NCI-H446 treated with DMSO at 0.1 percent for 48 hours (cell line): ENCODE measurements at places on chromosomes 13 and 19.

DNA sequence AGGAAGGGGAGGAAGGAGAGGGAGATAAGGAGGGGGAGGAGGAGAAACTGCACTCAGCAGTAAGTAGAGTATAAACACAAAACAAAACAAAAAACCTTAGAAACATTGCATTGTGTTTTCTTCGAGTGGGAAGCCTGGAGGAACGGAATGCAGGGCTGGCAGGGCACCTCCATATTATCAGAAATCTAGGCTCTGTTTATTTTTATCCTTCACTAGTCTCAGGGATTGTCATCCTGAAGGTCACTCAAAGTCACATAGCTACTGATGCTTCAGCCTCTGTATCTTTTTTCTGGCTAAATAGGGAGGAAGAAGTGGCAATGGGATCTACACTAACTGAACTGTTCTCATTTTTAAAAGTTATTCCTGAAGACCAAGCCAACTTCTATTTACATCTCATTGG lies 467.8 kb downstream of the KCTD12 start:
- DNase-seq, result no peak

GRCh38 chr13:110339975-110340550 lies 33.0 kb downstream of the COL4A2 start:
- DNase-seq, result no peak

DNA sequence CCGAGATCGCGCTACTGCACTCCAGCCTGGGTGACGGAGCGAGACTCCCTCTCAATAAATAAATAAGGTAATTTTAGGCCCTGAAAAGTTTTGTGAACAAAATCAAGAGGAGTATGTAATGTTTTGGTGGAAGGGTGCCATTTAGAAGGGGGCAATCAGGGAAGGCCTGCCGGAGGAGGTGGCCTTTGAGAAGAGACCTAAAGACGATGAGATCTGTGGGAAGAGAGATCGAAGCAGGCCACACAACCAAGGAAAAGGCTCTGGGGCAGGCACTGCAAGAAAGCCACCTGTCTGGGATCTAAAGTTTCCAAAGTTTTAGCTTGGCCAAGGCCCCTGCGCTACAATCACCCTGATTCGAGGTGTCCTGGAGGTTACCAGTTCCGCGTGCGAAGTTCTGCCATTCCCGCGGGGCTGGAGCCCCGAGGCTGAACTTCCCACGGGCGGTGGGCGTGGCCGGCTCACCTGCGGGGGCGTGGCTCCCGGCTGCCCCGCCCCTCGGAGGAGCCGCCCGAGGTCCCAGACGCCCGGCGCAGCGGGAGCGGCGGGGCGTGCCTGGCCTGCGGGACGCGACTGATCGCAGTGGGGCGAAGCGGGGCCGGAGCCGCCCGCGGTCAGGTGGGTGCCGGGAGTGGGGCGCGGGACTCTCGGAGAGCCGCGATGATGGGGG lies at the start of gene KLC3:
KLC3 (plus strand) TSS at position 519 of the 667 bp plus-strand sequence. CDS start 4,792 bp downstream, outside the sequence.
- no peak for DNase-seq

DNA sequence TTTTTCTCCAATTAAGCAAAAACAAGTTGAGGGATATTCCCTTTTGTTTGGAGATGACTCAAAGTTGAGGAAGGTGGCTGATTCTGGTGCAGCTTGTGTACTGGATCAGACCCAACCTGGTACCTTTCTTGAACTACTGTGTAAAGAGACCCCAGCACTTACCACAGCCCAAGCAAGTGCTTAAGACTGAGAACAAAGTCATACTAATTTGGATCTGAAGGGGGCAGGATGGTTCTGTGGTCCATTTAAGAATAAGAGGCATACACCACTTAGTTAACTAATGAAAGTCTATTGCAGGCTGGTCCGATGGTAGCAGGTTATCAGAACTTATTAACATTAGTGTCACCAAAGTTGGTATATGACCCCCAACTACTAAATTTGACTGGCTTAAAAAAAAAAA lies 6.3 kb downstream of the THSD1 start:
- no peak for DNase-seq

DNA sequence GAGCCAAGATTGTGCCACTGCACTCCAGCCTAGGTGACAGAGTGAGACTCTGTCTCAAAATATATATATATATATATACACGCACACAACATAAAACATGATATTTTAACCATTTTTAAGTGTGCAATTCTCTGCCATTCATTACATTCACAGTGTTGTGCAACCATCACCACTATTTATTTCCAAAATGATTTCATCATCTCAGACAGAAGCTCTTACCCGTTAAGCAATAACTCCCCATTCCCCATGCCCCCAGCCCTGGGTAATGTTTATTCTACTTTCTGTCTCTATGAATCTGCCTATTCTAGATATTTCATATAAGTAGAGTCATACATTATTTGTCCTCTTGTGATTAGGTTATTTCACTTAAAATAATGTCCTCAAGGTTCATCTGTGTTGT lies 20.3 kb downstream of the WDR88 start:
- DNase-seq, result no peak

DNA sequence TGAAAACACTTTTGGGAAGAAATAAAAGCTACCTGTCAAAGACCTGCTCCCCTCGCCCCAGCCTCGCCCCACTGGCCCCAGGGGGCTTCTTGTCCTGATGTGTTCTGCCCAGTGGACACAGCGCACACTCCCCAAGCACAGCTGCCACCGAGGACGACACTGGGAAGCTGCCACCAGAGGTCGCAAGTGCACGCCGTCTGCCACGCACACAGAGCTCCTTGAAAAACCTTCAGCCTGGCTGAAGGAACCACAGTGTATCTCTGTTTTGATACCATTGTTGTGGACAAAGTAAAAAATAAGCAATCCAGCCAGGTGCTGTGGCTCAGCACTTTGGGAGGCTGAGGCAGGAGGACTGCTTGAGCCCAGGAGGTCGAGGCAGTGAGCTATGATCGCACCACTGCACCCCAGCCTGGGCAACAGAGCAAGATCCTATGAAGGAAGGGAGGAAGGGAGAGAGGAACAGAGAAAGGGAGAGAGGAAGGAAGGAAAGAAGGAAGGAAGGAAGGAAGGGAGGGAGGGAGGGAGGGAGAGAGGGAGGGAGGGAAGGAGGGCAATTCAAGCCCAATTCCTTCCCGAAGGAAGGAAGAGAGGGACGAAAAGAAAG lies 57.3 kb downstream of the CEBPG start:
- peak; percentile 6 for DNase-seq

DNA sequence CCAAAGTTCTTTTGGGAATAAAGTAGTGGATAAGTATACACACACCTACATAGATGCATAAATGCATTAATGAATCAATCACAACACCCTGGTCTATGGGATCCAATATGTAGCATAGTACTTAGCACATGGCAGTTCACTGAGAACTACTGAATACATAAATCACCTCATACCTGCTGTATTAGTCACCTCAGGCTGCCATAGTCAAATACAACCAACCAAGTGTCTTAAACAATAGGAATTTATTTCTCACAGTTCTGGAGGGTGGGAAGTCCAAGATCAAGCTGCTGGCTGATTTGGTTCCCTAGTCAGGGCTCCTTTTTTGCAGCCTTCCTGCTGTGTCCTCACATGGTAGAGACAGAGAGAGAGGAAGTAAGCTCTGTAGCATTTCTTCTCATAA lies 228.2 kb downstream of the NHLRC3 start:
- DNase-seq, result no peak

DNA sequence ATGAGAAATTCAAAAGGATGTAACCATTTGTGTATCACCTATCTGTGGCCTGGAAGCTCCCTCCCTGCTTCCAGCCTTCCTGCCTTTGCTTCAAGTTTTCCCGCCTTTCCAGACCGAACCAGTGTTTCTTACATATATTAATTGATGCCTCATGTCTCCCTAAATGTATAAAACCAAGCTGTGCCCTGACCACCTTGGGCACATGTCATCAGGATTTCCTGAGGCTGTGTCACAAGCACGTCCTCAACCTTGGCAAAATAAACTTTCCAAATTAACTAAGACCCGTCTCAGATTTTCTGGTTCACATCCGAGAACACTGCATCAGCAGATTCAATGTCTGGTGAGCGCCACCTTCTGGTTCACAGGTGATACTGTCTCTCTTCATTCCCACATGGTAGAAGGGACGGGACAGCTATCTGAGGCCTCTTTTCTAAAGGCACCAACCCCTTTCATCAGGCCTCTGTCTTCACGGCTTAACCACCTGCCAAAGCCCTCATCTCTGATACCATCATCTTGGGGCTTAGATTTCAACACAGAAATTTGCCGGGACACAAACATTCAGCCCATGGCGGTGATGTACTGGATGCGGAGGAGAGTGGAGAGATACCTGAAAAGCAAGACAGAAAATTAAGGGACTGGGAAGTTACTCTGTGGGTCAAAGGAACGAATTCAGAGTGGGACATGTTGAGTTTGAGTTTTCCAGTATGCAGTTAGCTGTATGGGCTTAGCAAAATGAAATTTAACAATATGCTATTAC lies 58.7 kb upstream of the PABPC3 start:
- no peak for DNase-seq

GRCh38 chr13:93220073-93220472 lies 6.5 kb upstream of the GPC6 start:
- no peak for DNase-seq

- no peak for DNase-seq
Measured at GRCh38 chr19:50854636-50855410, at the start of gene KLK3. KLK3 (plus strand) TSS chr19:50854915; CDS start chr19:50854956, 41 bp downstream.
